ENCODE measurements at places on chromosomes 1 and 21. TPM values are rescaled to one million over a fixed set of nuclear protein-coding genes. Genes with fewer than 3 reads are reported as not detected.

RIPPLY3 gene
- total RNA-seq: not detected

DNA sequence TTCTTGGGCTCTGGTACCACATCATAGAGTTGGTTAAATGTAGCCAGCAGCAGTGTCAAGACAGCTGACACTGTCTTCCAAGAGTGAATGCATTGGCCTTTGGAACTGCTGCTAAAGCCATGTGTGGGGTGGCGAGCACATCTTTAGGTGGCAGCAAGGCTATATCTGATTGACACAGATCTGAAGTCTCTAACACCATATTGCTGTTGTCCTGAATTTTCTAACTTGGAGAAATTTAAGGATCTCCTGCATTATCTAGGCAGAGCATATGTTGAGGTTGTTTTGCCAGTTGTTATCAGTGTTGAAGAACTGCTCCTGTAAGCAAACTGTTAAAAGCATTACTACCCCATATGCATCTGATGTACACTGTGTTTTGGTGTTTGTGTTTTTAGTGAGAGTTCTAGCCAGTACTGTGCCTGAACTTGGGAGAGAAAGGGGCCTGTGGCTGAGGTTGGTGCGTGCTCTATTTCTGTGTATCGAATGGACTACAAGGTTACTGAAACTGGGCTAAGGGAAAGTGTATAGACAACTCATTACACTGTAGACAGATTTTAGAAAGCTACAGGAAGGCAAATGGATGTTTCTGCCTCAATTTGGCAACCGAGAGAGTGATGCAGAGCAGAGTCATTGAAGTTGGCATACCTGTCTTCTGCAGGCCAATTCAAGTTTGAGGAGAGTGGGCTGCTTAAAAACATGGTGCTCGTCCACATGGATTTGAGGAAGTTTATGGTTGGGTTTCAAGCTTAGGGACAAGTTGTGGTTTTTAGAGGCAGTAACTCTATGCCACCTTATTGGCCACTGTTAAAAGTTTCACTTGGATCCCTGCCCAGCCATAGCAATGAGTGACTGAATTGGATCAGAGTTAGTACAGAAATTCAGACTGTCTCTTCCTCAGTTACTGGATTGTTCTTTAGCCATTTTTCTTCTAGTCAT, 16.9 kb downstream of the DYRK3 start:
- no peaks in the 10 kb centered on the region for H3K27me3 ChIP-seq
- H3K4me3 ChIP-seq: no peak overlapping the region
- peak overlapping the region; percentile 32 for H3K27ac ChIP-seq
- H3K36me3 ChIP-seq: no peaks in the 10 kb centered on the region
- no peaks in the 10 kb centered on the region for H3K4me1 ChIP-seq

DNA sequence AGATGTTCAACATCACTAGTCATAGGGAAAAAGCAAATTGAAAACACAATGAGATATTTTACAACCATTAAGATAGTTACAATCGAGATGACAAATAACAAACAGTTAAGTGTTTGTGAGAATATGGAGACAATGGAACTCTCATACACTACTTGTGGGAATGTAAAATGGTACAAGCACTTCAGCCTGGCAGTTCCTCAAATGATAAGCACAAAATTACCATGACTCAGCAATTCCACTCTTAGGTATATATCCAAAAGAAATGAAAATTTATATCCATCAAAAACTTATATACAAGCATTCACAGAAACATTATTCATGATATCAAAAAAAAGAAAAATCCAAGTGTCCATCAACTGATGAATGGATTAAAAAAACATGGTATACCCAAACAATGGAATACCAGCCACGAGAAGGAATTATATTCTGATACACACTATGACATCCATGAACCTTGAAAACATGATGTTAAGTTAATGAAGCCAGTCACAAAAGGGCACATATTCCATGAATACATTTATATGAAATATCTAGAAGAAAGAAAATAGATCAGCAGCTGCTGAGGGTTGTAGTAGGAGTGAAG, 76.4 kb downstream of the EVI5 start:
- no peaks in the 10 kb centered on the region for H3K27me3 ChIP-seq
- H3K36me3 ChIP-seq: no peaks in the 10 kb centered on the region
- H3K4me3 ChIP-seq: no peak overlapping the region
- no peak overlapping the region for H3K27ac ChIP-seq
- no peaks in the 10 kb centered on the region for H3K4me1 ChIP-seq

BEND5 gene
- 1.1 TPM for total RNA-seq

AGTRAP gene
- total RNA-seq: 10.6 TPM

DNA sequence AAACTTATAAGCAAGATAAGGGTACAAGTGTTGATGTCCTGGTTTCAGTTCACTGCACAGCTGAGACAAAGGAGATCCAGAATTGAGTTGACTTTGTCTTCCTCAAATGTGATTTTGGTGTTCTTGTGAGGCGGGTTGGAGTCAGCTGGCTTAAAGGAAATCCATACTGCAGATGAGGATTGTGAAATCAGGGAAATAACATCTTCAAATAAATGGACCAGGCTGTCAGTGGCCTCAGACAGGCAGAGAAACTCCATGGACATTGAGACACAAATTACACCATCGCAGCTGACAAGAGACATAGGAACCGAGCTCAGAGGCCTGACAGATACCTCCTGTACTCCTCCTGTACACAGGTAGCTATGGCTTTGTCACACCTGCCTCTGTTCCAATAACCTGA, 27.0 kb upstream of the REG4 start:
- H3K36me3 ChIP-seq: no peaks in the 10 kb centered on the region
- no peaks in the 10 kb centered on the region for H3K27me3 ChIP-seq
- H3K4me1 ChIP-seq: no peaks in the 10 kb centered on the region
- DNase-seq: no peak

- H3K4me1 ChIP-seq: no peaks in the 10 kb centered on the region
- no peak for DNase-seq
These were observed 36.9 kb upstream of the TARBP1 start for GRCh38 chr1:234515821-234516241.

PM20D1 gene
- total RNA-seq: 0.31 TPM

DNA sequence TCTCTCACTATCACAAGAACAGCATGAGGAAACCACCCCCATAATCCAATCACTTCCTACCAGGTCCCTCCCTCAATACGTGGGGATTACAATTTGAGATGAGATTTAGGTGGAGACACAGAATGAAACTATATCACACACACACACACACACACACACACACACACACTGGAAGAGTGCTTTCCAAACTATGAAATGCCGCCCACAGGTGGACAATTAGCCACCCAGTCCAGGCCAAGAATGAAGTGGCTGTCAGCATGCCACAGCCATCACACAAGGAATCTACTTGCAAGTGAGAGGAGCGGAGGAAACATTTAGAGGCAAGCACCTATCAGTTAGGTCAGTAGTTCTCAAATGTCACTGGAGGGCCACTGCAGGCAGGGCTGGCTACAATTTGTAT, 105.4 kb upstream of the HOOK1 start:
- H3K27ac ChIP-seq: no peak overlapping the region
- H3K4me3 ChIP-seq: no peak overlapping the region
- H3K27me3 ChIP-seq: no peaks in the 10 kb centered on the region
- DNase-seq: no peak
- no peaks in the 10 kb centered on the region for H3K36me3 ChIP-seq
- H3K4me1 ChIP-seq: no peaks in the 10 kb centered on the region

- no peak overlapping the region for H3K4me3 ChIP-seq
- H3K27me3 ChIP-seq: no peaks in the 10 kb centered on the region
- no peak for DNase-seq
These were observed 68.7 kb upstream of the ROR1 start for GRCh38 chr1:63705078-63705477.

DNA sequence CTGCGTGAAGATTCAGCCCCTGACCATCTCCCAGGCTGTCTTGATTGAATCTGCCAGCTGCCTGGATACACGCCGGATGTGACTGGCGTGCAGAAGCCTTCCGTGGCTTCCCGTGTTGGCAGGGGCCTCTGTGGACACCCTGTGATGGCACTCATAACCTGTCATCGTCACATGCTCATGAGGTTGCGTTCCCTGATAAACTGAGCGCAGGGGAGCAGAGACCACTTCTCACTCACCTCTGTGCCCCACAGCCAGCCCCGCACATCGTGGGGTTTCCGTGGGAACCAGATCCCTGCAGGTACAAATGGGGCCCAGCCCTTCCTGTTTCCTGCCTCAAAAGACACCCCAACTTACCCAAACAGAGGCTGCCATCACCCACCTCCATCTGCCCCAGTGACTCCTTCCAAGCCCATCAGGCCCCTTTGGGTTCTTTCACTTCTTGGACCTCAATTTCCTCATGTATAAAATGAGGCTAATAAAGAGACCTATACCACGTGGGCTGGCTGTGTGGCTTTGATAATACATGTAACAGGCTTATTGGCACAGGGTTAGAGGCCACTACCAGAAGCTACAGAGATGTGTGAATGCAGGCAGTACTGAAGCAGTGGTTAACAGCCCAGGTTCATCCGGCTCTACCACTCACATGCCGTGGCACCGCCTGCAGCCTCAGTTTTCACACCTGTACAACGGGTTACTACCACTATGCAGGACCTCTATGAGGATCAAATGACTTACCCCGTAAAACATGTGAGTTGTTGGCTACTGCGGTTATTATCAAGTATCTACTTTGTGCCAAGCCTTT, 23.6 kb downstream of the HTR6 start:
- H3K36me3 ChIP-seq: no peaks in the 10 kb centered on the region
- no peaks in the 10 kb centered on the region for H3K27me3 ChIP-seq
- peaks cover 48% of the 10 kb centered on the region for H3K4me1 ChIP-seq
- H3K27ac ChIP-seq: peak overlapping the region; percentile 74

TMEM200B gene
- total RNA-seq: 0.38 TPM

OR2W3 gene
- total RNA-seq: not detected

ADORA1 gene
- total RNA-seq: not detected

DNA sequence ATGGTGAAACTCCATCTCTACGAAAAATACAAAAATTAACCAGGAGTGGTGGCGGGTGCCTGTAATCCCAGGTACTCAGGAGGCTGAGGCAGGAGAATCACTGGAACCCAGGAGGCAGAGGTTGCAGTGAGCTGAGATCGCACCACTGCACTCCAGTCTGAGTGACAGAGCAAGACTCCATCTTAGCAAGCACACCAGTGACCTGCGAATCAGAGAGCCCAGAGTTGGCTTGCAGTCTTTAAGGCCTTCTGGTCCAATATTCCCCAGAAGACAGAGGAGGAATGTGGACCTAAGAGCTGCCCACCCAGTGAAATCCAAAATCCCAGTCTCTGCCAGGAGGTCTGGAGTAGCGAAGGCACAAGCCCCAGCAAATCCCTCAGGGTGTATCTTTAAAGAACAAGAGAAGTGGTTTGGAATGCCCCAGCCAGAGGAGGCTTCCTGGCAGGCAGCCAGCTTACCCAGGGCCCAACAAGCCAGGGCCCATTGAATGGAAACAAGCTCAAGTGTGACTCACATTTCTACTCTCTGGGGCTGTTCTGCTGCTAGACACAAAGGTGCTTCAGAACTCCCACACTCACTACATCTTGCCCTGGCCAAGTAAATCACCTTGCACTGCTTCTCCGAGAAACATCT, 23.9 kb downstream of the GPR161 start:
- no peak for DNase-seq
- no peak overlapping the region for H3K27ac ChIP-seq
- H3K4me3 ChIP-seq: no peak overlapping the region

- no peak overlapping the region for H3K4me3 ChIP-seq
- no peak overlapping the region for H3K27ac ChIP-seq
- no peak for DNase-seq
- peaks cover 10% of the 10 kb centered on the region for H3K4me1 ChIP-seq
These were observed 26.2 kb upstream of the CD1D start for GRCh38 chr1:158154501-158154900.

GRCh38 chr1:200483491-200484143, 73.8 kb upstream of the ZNF281 start:
- H3K27ac ChIP-seq: no peak overlapping the region
- no peak for DNase-seq
- no peaks in the 10 kb centered on the region for H3K4me1 ChIP-seq

C4BPA gene
- not detected for total RNA-seq

HIVEP3 gene
- total RNA-seq: 23.0 TPM
